Anterior cingulate cortex (tissue), 58 donors: ENCODE measurements at places on chromosomes 6 and 20.
A peak's percentile ranks its signal among the peaks of the same experiment; 100 is the strongest.

- DNase-seq = no peak
These were observed 34.1 kb upstream of the OCSTAMP start for GRCh38 chr20:46584508-46584907.

DNA sequence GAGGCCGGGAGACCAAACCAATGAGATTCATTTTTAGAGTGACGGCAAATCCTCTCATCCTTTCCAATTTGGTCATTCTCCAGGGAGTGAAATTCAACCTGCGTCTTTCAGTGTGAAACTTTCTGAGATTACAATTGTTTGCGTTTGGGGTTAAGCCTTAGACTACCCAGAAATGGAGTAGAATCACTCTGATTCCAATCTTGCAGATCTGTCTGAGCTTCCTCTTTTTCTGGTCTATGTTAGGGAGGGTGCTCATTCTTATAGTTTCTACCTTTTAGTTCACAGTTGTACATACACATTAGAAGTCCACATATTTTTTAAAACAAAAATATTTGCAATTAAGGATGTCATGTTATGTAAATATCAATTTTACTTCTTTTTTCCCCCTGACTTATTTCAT, 183.0 kb upstream of the PHACTR1 start:
- DNase-seq = no peak

GRCh38 chr6:135117413-135117968, 62.9 kb upstream of the HBS1L start:
- no peak for DNase-seq

GRCh38 chr6:32483968-32484613, 44.4 kb downstream of the HLA-DRA start:
- DNase-seq = no peak

DNA sequence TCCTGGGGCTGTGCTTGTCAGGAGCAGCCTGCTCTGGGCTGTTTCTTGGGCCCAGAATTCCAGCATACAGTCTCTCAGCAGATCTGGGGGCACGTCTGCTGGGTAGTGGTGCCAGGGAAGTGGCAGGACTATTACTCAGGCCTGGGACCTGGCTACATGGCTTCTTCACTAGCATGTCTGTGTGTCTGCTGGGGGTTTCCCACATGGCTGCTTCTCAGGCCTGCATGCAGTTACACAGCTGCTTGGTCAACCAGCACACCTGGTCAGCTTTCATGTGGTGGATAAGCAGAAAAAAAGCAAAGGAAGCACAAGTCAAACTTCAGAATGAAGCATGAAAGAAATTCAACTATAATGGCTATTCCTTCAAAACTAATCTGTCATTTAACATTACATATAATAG, 316.2 kb upstream of the NOX3 start:
- DNase-seq = no peak

GRCh38 chr6:20223141-20223540, 10.9 kb upstream of the MBOAT1 start:
- DNase-seq = no peak

DNA sequence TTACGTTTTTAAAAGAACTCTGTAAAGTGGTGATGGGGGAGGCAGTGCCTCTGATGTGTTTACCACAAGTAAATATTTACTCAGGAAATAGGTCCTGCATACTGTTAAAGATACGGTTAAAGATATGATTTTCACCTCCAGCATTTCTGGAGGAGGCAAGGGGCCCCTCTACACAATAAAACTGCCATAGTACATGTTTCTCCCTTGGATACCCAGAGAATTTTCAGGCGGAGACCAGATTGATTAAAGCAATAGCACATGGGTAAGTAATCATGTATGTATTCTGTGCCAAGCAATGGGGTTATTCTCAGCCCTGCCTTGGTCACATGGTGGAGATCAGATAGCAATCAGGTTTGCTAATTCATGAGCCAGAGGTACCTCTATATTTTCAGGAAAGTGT, 9.6 kb downstream of the RIPOR2 start:
- DNase-seq = no peak

- peak; percentile 66 for DNase-seq
These were observed 6.2 kb downstream of the CST11 start for GRCh38 chr20:23446505-23446904.

DNA sequence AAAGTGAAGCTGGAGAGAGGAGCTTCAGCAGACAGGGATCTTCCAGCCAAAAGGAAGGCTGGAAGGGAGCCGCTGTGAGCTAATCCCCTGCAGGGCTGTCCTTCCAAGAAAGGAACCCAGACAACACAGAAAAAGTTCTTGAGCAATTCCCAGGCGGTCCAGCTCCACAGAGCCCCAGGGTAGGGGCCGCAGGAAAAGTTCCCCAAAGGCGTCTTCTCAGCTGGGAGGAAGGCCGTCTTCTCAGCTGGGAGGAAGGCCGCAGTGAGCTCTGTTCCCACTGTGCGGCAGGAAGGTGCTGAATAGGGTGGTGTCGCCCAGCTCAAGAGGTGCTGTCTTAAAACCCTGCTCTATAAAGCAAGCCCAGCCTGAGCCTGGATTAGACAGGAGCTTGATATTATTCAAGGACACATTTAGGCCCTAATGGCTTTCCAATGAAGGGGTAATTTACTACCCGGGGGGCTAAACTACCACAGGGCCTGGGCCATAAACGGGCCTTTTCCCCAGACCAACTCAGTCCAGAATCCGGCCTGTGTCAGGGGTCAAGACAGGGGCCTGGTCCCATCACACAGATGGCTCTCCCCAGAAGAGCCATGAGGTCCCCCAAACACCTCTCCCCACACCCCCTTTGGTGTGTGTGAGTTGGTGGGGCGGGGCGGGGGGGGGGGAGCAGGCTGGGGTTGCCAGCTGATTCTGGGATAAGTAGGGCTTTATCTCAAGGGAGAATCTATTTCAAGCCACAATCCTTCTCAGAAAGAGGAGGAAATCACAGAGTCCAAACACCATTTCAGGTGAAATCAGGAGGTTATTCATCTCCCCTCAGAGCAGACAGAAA, 103.6 kb downstream of the NOL4L start:
- no peak for DNase-seq

- DNase-seq = no peak
These were observed 5.5 kb upstream of the MYLK4 start for GRCh38 chr6:2756241-2756640.

DNA sequence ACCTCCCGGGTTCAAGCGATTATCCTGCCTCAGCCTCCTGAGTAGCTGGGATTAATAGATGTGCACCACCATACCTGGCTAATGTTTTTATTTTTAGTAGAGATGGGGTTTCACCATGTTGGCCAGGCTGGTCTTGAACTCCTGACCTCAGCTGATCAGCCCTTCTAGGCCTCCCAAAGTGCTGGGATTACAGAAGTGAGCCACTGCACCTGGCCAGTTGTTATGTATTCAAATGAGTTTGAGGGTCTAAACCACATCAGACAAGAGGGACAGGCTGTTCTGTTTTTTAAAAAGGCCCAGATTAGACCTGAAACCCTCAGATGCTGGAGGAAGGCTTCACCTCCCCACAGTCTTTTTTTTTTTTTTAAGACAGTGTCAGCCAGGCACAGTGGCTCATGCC, 4.1 kb upstream of the SPAG4 start:
- no peak for DNase-seq

- DNase-seq = no peak
These were observed 45.9 kb upstream of the DUSP22 start for GRCh38 chr6:246352-246751.

DNA sequence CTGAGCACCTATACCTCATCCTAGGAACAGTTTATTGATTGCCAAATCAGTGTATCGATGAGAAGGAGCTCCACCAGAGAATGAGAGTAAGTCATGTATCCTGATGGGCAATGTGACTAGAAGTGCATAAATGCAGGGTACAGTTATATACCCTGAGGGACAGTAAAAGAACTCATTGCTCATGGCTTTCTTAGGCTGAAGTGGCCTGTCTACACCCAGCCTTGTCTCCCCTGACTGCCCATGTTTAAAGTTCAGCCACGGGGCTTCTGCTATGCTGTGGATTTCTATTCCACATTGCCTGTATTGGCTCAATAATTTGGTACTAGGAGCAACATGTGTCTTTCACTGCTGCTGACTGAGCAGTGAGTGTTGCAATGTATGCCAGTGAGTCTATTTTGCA, 400.4 kb upstream of the IMPG1 start:
- no peak for DNase-seq

DNA sequence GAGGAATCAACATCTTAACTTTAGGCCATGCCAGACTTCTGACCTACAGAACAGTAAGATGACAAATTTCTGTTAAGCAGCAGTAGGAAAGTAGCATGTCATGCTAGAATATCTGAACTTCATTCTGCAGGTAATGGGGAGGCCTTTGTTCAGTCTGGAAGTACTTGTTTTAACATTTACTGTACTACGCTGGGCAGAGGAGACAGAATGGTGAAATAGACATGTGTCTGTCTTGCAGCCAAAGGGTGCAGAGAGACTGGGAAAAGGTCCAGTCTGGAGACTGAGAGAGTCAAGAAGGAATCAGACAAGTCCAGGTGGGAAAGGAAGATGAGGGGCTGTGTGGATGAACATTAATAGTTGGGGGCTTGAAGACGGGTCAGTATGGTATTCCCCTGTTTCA, 17.5 kb upstream of the ZBTB2 start:
- DNase-seq = no peak

DNA sequence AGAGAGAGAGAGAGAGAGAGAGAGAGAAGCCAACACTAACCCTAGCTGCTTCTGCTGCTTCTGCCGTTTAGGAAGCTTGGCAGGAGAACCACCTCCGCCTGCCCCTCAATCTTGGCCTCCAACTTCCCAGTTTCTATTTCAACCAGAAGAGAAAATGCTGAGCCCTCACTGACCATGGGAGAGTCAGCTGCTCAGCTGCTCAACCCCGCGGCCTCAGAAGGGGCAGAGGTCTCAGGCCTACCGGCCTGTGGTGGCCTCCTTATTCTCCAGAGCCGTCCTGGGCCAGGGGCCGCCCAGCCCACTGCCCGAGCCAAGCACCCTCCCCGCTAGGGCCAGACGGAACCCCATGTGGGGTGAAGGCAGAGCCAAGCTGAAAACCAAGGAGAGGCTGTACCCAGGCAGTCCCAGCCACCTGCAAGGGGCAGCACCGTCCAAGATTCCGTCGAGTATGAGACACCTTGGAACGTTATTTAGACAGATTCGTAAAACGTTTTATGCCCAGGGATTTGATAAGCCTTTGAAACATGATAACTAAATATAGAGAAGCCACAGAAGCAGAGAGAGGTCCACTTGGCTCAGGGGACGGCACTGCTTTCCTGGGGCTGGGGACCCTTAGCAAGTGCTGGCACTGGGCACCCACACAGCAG, 116.6 kb downstream of the DLL1 start:
- DNase-seq = peak; percentile 20

GRCh38 chr6:156849806-156850205, 72.6 kb downstream of the ARID1B start:
- DNase-seq = no peak

- DNase-seq = no peak
These were observed 24.4 kb upstream of the ARID1B start for GRCh38 chr6:156752666-156753301.

GRCh38 chr6:143677891-143678791, at the start of gene PHACTR2:
Gene PHACTR2 (plus strand): TSS chr6:143677965. CDS start chr6:143678164, 199 bp downstream.
- peak; percentile 31 for DNase-seq

- peak; percentile 61 for DNase-seq
These were observed 5.3 kb upstream of the HSPA1B start for GRCh38 chr6:31822036-31822821.

DNA sequence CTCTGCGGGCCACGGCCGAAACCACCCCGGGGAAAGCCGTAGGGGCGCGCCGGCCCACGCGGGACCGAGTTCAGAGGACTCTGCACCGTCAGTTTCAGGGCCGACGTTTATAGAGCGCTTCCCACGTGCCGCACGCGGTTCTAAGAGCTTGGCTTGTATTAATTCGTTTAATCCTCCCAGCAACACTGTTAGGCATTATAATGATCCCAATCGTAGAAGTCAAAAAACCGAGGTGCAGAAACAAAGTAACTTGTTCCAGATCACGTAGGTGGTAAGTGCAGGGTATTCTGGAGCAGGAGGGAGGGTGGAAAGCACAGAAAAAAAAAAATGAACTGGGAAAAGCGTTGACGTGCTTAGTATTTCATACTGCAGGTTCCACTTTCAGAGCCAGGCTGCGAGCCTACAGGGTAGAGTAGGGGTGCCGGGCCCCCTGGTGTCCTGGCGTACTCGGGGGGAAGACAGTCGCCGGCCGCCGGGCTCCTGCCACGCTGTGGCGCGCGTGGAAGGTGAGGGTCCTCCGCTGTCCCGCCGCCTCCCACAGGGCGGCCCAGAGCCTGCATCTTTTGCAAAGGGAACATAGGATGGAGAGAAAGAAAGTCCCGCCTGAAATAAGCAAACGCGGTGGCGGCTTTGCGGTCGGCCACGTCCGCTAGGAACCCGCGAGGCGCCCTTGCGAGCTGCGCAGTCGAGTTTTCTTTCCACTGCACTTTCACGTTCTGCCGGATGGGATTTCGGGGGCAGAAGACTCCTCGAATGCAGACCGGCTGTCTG, 10.2 kb upstream of the FOXF2 start:
- no peak for DNase-seq

GRCh38 chr6:44388135-44388487, 605 bp downstream of the CDC5L start:
- DNase-seq = no peak

DNA sequence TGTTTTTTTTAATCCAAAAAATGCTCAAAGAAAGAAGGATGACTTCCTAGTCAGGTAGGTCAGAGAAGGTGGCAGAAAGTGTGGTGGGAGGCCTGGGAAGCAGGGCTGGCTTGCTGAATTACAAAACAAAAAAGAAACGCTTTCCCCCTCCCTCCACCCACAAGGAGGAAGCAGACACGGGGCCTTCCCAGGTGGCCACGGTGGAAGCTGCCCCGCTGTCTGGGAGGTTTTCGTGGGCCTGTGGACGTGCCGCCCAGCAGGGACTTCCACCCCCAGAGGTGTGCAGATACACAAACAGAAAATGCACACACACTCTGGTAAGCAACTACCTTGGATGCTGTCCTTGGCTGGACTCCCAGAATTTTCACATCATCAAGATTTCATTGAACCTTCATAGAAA, 198.2 kb upstream of the CDH4 start:
- no peak for DNase-seq

- DNase-seq = no peak
These were observed 112.4 kb upstream of the SALL4 start for GRCh38 chr20:51914758-51915157.

GRCh38 chr6:81754906-81755305, 2.4 kb upstream of the TENT5A start:
- no peak for DNase-seq

DNA sequence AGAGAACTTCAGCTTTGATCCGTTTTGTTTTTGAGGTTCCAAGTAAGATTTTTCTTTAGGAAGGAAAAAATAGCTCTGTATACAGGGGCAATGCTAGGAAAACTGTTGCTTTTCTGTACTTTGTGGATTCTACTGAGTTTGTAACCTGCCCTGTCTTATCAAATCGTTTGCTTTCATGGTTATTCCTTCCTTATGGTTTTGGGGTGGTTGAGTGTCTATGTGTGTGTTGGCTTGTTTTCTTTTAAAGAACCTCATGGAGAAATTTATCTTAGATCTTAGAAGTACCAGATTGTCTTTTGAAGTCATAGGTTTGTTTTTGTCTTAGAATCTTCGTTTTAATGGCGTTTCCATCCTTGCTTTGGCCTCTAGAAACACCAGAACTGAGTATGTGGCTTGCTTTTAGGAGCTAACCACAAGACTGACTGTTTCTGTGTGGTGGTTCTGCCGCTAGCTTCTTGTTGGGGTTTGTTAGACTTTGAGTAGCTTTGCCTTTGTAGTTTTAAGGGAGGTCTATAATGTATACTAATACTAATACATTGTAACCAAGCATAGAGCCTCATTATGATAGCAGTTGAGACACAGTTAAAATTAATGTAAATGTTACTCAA, 86.8 kb downstream of the RPP40 start:
- no peak for DNase-seq
